ENCODE measurements at places on chromosomes 5 and 9.

DNA sequence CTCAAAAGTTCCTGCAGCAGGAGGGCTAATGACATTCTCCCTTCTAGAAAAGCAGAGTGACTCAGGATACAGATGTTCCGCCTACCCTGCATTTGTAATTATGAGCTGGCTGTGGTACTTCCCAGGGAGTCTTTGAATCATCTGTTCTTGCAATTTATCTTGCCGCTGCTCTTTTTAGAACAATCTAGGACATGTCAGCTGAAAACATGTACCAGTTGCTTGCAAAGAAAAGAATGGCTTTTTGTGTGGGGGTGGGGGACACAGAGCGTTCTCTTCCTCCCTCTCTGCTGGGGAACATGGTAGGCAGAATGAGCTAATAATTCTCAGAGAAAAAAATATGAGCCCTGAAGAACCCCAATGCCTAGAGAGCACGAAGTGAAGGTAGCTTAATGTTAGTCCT lies 51.7 kb upstream of the TUT7 start:
- peak; percentile 80 for ATAC-seq

GRCh38 chr5:83817591-83817990 lies 96.9 kb upstream of the HAPLN1 start:
- no peak for ATAC-seq

DNA sequence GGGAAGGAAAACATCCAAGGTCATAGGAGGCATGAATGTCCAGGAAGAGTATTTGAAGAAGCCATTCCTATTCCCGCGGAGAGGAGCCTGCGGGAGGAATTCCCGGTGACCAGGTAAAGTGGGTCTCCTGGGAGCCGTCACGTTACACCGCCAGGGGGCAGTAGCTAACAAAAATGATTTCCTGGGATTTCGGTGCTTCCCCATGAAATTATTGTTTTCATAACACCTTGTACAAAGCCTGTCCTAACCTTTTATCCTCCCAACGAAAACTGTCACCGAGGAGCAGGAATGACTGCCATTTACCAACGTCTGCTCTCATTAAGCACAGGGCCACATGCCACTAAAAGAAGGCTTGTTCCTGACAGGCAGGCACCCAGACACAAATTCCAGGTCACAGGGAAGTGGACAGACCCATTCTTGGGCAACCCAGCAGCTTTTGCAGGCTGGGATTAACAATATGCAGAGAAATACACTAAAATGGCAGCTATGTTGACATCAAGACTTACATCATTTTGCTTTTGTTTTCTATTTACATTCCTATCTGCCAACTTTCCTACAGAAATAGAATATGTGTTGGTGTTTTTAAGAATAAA lies 41.2 kb upstream of the CTSL start:
- ATAC-seq = peak; percentile 85

- no peak for ATAC-seq
Observed at GRCh38 chr9:36844961-36845360, 189.1 kb downstream of the PAX5 start.

DNA sequence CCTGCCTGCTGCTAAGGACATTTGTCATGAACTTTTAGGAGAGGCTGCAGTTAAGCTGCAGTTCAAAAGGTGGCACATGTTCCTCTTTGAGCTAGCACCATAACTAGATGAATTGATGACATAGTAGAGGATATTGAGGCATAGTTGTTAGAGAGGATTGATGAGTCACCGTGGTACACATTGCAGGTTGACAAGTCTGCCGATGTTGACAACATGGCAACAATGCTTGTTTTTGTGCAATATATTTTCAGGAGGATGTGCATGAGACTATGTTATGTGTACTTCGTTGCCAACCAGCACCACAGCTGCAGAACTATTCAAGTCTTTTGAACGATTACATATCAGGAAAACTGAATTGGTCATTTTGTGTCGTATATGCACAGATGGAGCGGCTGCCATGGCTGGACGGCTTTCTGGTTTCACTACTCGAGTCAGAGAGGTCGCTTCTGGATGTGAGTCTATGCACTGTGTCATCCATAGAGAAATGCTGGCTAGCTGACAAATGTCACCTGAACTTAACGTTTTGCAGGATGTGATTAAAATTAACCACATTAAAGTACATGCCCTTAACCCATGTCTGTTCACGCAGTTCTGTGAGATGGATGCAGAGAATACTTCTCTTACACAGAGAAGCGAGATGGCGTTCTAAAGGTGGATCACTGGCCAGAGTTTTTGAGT lies 24.2 kb downstream of the ANP32B start:
- no peak for ATAC-seq

DNA sequence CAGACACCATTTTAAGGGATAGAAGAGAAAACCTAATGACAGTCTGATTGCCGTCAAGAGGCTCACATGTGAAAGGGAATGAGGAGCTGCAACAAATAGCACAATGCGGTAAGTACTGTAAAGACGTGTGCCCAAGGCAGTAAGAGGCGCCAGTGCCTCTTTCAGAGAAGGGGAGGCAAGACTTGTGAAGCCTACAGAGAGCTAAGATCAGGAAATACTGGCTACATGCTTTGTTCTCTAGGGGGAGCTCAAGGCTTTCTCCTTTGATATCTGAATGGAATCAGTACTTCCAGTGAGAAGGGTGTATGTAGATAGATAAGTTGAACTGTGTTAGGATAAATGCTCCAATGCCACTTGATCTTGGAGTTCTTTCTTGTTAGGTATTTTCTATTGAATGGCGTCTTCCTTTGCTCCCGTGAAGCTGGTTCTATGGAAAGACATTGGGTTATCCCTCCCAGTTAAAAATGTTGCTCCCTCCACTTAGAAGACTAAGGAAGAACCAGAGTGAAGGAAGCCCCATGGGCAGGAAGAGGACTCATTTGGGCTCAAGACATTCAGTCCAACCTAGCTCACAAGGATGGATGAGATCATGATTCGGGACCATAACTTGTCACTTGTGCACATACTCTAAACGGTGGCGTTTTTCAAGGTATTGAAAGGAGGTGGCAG lies 23.5 kb upstream of the ALDOB start:
- ATAC-seq = peak; percentile 99

GRCh38 chr5:171953860-171954701 lies 52.4 kb downstream of the FBXW11 start:
- ATAC-seq = peak; percentile 79

GRCh38 chr5:172178301-172178987 lies 9.6 kb downstream of the STK10 start:
- no peak for ATAC-seq

DNA sequence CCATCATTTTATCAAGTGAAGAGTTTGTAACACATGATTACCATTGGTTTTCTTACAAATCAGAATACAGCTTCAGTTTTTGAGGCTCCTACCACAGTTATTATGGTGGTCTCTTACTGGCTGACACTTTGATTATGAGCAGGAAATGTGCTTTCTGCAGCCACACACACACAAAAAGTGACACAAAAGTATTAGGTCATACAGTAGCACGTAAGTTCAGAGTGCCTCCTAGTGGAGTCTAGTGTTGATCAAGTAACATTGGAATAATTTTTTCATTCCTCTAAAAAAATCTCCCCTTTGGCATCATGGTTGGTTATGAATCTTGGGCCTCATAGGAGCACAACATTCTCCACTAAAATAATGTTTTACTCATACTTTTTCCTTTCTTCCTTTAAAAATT lies 37.6 kb downstream of the PAM start:
- no peak for ATAC-seq

DNA sequence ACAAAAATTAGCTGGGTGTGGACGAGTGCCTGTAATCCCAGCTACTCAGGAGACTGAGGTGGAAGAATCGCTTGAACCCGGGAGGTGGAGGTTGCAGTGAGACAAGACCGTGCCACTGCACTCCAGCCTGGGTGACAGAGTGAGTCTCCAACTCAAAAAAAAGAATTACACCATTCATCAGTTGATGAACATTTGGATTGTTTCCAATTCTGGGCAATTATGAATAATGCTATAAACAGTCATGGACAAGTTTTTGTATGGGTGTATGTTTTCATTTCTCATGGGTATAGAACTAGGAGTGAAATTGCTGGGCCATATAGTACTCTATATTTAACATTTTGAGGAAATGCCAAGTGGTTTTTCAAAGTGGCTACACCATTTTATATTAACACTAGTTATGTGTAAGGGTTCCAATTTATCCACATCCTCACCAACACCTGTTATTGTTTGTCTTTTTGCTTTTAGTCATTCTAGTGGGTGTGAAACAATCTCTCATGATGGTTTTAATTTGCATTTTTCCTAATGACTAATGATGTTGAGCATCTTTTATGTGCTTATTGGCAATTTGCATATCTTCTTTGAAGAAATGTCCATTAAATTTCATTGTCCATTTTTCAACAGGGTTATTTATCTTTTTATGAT lies 9.0 kb upstream of the CCDC125 start:
- ATAC-seq = no peak

- no peak for ATAC-seq
Observed at GRCh38 chr9:107029146-107029545, 166.2 kb downstream of the ZNF462 start.

DNA sequence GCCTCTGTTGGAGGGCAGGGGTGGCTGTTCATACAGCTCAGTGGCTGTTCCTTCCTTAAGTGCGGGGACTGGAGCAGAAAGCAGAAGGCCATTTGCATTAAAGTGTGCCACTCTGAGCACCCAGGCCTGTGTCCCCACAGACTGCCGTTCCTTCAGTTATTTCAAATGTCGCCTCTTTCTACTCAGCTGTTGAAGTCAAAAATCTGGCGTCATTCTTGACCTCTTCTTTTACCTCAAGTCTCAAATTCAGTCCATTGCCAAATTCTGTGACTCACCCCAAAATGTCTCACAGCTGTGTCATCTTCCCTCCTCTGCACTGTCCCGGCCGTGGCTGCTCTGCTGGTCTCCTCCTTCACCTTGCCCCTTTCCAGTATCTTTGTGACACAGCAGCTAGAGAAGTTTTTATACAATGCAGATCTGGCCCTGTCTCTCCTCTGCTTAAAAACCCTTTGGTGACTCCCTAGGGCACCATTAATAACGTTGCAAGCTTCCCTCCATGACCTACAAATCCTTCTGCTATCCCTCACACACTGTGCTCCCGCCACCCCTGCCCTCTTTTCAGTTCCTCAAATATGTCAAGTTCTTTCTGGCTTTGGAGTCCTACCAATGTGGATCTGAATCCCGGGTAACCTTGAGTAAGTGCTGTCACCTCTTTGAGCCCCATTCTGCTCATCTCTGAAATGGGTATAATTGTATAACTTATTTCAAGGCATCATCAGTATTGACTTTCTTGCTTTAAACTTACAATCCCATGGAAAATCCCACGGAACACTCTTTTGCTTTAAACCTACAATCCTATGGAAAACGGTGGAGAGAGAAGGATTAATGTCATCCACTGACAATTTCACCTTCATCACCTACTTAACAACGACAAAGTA lies 98.3 kb upstream of the BOD1 start:
- ATAC-seq = peak; percentile 73

DNA sequence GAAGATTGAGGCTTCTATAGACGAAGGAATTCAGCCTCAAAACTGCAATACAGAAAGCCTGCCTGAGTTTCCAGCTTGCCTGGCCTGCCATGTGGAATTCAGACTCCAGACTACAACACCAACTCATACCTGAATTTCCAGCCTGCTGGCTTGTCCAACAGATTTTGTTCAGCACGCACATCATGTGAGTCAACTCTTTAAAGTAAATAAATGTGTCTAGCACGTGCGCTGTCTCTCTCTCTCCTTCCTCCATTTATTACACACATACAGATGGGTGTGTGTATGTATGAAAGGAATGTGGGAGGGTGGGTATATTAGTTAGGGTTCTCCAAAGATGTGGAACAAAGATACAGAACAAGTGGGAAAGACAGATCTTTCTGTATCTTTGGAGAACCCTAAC lies 82.4 kb upstream of the TAS2R1 start:
- no peak for ATAC-seq

GRCh38 chr5:158820891-158821290 lies 278.8 kb downstream of the EBF1 start:
- ATAC-seq = no peak

GRCh38 chr9:82783045-82783444 lies 279.9 kb downstream of the RASEF start:
- no peak for ATAC-seq

GRCh38 chr5:172659570-172659908 lies 18.5 kb downstream of the NEURL1B start:
- no peak for ATAC-seq

- ATAC-seq = no peak
Observed at GRCh38 chr5:102764381-102765004, 9.4 kb downstream of the PAM start.

DNA sequence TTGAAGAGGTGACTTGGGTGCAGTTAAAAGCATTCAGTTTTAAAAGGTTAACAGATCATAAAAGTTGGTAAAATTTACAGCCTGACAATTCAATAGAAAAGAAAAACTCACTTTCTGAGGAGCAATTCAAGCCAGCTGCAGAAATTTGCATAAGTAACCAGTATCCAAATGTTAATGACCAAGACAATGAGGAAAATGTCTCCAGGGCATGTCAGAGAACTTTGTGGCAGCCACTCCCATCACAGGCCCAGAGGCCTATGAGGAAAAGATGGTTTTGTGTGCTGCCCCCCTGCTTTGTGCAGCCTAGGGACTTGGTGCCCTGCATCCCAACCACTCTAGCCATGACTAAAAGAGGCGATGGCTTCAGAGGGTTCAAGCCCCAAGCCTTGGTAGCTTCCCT lies 1406.5 kb upstream of the ACO1 start:
- ATAC-seq = no peak

DNA sequence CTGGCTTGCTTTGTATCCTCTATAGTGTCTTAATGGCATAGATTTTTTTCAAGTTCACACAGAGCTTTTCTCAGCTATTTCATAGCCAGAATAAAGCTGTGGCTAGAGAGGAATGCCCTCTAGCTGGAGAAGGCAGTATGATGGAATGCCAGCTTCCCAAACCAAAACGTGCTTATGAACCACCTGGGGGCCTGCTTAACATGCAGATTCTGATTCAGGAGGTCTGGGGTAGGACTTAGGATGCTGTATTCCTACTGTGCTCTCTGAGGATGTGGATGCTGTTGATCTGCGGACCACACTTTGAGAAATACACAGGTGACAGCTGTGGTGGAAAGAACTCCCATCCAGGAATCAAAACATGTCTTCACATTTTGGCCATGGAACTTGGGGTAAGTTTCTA lies 49.9 kb upstream of the DPYSL3 start:
- peak; percentile 68 for ATAC-seq

DNA sequence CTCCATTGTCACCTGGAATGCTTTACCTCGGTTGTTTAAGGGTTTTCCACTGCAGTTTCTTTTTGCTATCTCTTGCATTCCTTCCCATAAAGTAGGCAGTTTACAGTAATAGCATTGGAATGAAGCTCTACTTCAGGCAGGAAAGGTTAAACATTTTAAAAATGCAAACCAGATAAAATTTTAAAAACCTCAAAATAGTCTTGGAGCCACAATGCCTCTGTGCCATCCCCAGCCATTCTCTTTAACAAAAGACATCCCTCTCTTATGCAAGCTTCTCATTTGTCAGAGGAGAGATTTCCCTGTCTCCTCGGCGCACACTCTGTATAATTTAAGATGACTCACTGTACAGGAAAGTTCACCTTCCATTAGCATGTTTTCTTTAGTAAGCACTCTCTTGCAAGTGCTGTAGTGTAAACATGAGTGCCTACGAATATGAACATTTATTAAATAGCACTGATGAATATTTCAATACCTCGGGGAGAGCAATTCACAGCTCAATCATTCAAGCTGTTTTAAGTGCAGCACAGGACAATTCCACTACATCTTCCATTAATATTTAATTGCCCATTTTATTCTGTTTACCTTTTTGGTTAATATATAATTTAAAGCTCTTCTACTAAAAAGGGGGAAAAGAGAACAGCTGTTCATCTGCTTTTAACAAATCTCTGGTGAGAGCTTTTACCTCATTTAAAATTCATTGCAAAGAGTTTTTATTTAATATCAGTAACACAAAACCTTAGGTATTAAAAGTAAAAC lies 343.6 kb downstream of the SPATA31D1 start:
- ATAC-seq = peak; percentile 97
